Stimulated activated CD4-positive, alpha-beta T cell treated with anti-CD3 and anti-CD28 coated beads, Interleukin-4, amount 100 ng/mL, for 24 hours (primary cell): ENCODE measurements at places on chromosomes 2 and 18.

GRCh38 chr2:67600222-67600871 lies 203.2 kb downstream of the ETAA1 start:
- DNase-seq = no peak

DNA sequence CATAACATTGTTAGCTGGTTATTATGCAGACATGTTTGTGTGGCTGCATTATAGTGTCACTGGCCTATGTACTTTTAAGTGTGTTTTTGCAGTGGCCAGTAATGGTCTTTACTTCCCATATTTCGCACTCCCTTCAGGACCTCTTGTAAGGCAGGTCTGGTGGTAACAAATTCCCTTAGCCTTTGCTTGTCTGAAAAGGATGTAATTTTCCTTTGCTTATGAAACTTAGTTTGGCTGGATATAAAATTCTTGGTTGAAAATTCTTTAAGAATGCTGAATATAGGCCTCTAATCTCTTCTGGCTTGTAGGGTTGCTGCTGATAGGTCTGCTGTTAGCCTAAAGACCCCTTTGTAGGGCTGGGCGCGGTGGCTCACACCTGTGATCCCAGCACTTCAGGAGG lies 34.7 kb downstream of the ZC3H8 start:
- no peak for DNase-seq

- DNase-seq = no peak
Observed at GRCh38 chr2:109703077-109703476, 88.9 kb downstream of the SOWAHC start.

DNA sequence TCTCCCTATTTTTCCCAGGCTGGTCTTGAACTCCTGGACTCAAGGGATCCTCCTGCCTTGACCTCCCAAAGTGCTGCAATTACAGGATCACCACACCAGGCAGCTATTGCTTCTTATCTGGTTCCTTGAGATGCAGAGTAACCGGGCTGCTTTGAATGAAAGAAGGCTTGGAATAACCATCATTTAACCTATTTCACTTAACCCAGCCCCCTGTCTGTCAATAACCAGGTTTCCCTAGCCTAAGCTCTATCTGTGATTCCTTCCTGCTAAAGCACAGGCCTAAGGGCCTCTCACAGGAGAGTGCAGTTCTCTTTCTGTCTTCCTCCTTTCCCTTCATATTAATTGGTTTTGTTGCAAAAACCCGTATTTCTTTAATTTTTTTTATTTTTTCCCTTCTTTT lies 393.5 kb upstream of the RAB12 start:
- no peak for DNase-seq

GRCh38 chr18:62018034-62018758 lies 125.4 kb upstream of the RNF152 start:
- no peak for DNase-seq

- DNase-seq = no peak
Observed at GRCh38 chr2:188391354-188391753, 99.7 kb downstream of the GULP1 start.

DNA sequence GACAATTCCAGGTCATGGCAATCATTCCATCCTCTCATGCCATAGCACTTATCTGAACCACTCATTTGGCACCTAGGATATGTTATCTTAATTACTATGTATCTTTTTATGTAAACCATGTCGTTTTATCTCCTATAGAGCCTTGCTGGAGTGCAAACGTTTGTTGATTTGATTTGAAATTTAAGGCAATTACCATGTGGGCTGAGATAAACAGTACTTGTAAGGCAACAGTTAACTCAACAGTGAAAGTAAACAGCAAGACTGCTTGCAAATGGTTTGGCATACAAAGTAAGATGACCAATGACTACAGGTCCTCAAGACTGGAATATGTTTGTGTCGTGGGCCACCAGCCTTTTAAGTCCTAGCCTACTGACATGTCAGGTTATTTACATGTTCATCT lies 133.7 kb upstream of the ZFP36L2 start:
- no peak for DNase-seq

GRCh38 chr2:101388232-101388631 lies 929 bp upstream of the CREG2 start:
- DNase-seq = no peak
